ENCODE measurements at places on chromosomes 2 and 18.

GRCh38 chr2:106159866-106160785 is 34.0 kb downstream of the UXS1 start:
- peak; percentile 57 for DNase-seq

GRCh38 chr2:70712916-70713315 is 55.1 kb downstream of the ADD2 start:
- no peak for DNase-seq

DNA sequence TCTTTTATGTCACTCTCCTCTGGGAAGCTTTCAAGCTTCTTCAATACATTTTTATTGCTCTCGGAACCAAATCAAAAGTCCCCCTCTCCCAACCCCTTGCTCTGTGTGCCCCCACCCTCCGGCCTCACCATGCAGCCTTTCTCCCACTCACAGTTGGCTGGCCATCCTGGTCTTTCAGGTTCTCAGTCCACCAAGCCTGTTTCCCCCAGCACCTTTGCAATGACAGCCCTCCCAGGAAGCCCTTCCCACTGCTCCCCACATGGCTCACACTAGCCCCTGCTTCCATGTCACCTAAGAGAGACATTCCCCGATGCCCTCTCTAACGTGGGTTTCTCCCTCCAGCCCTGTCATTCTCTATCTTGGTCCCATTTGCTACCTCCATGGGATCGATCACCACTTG is 266.6 kb downstream of the SRBD1 start:
- no peak for DNase-seq

DNA sequence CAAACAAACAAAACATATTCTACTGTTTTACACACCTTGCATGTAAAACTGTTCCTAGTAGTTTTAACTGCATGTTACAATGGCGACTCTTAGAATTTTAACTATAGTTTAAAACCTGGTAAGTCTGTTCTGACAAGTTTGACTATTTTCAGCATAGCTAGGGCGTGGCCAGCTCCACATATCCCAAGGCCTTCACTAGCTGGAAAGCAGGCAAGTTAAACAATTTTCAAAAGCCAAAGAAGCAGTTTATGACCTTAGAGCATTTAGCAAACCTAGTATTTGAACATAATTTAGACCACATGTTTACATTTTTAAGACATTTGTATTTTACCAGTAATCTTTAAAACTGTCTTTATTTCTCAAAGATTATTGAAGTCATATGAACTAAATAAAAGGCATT is 402.8 kb upstream of the SYT4 start:
- no peak for DNase-seq

- no peak for DNase-seq
Measured at GRCh38 chr2:43220229-43220751, 6.1 kb downstream of the ZFP36L2 start.

GRCh38 chr2:51299370-51299769 is 267.4 kb upstream of the NRXN1 start:
- DNase-seq = no peak

GRCh38 chr2:26934985-26935384 is 35.5 kb upstream of the MAPRE3 start:
- DNase-seq = no peak

GRCh38 chr2:149061133-149061745 is 22.7 kb downstream of the LYPD6B start:
- no peak for DNase-seq

Measured in activated CD8-positive, alpha-beta memory T cell treated with anti-CD3 and anti-CD28 coated beads for 4 hours (primary cell).